NCI-H187 treated with DMSO at 0.1 percent for 48 hours (cell line): ENCODE measurements at places on chromosomes 5 and 9.

DNA sequence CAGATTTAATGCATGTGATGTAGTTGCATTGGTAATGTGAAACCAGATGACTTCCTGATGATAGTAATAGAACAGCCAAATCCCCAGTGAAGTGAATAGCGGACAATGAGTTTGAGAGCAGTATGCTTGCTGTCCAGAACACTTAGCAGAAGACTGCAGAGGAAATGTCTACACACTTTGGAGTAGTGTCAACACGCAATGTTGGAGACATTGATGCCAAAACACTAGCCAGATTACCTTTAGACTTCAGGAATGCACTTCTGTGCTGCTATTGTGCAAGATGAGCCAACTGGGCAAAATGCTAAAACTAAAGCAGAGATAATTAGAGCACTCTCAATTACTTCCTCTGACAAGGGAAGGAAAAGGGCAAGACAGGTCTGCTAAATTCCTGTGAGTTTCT is 176.7 kb downstream of the PRDM9 start:
- no peak for DNase-seq

GRCh38 chr5:85646036-85646435 is 971.7 kb upstream of the COX7C start:
- no peak for DNase-seq

- no peak for DNase-seq
These were observed 5.2 kb downstream of the PPP2R2B start for GRCh38 chr5:146873186-146873917.

- DNase-seq = peak; percentile 10
These were observed 100.5 kb upstream of the NMUR2 start for GRCh38 chr5:152505442-152506042.
